ENCODE measurements at places on chromosomes 13 and 19. TPM values are rescaled to one million over a fixed set of nuclear protein-coding genes. Genes with fewer than 3 reads are reported as not detected.

Gene DAND5
- total RNA-seq, result 0.25 TPM

Gene ERICH6B
- total RNA-seq, result not detected

Gene C1QTNF9
- not detected for total RNA-seq

Gene CDX2
- total RNA-seq, result 12.5 TPM

Gene ATP8B3
- total RNA-seq, result 17.0 TPM

Gene FGF22
- 1.5 TPM for total RNA-seq

Gene ZNF554
- total RNA-seq, result 4.0 TPM

Gene THSD1
- 0.76 TPM for total RNA-seq

Gene WDR88
- not detected for total RNA-seq

Gene STOML3
- not detected for total RNA-seq
